ENCODE measurements at places on chromosomes 2 and 18. TPM values are rescaled to one million over a fixed set of nuclear protein-coding genes. Genes with fewer than 3 reads are reported as not detected.

Gene SPC25
- total RNA-seq: 35.8 TPM

Gene GREB1
- total RNA-seq: 41.7 TPM

Gene MYCN
- 142 TPM for total RNA-seq

Gene REG3G
- total RNA-seq: not detected

Data from H1 (cell line).